Left cardiac atrium (tissue), 4 donors: ENCODE measurements at places on chromosomes 12 and 14. TPM values are rescaled to one million over a fixed set of nuclear protein-coding genes. Genes with fewer than 3 reads are reported as not detected.

SERPINA5 gene
- total RNA-seq, result 13.8 TPM

APPL2 gene
- total RNA-seq, result 19.2 TPM

RPS29 gene
- total RNA-seq, result 895 TPM

OR6C70 gene
- total RNA-seq, result not detected

AQP5 gene
- total RNA-seq, result 1.3 TPM

SSTR1 gene
- 1.0 TPM for total RNA-seq

TUBA1A gene
- total RNA-seq, result 119 TPM

TWF1 gene
- 26.7 TPM for total RNA-seq

PRKD1 gene
- 4.2 TPM for total RNA-seq

AICDA gene
- not detected for total RNA-seq

SERPINA12 gene
- total RNA-seq, result not detected

LUM gene
- 130 TPM for total RNA-seq

ABCB9 gene
- 5.8 TPM for total RNA-seq

FAM181A gene
- not detected for total RNA-seq

LRTM2 gene
- not detected for total RNA-seq

TAS2R43 gene
- not detected for total RNA-seq

MYH6 gene
- 10,415 TPM for total RNA-seq

CLEC2B gene
- total RNA-seq, result 8.6 TPM

OVCH1 gene
- 0.29 TPM for total RNA-seq

FAM222A gene
- 14.5 TPM for total RNA-seq

DBX2 gene
- total RNA-seq, result 0.50 TPM

KRT6C gene
- total RNA-seq, result not detected

DPPA3 gene
- not detected for total RNA-seq

GALNT8 gene
- 3.5 TPM for total RNA-seq

AKAP3 gene
- 5.2 TPM for total RNA-seq

B4GALNT3 gene
- 20.9 TPM for total RNA-seq

ARHGDIB gene
- total RNA-seq, result 80.0 TPM

MANSC4 gene
- total RNA-seq, result not detected

APOF gene
- total RNA-seq, result not detected

TAS2R14 gene
- 0.94 TPM for total RNA-seq

ALDH1L2 gene
- total RNA-seq, result 7.4 TPM

BTBD6 gene
- total RNA-seq, result 37.7 TPM

AKAP6 gene
- 111 TPM for total RNA-seq

AQP6 gene
- total RNA-seq, result 0.13 TPM

VWF gene
- 483 TPM for total RNA-seq

DIO2 gene
- total RNA-seq, result 2.0 TPM

POTEM gene
- not detected for total RNA-seq

RNASE8 gene
- total RNA-seq, result not detected
